Glomerular endothelial cell (primary cell): ENCODE measurements at places on chromosomes 12 and 14. TPM values are rescaled to one million over a fixed set of nuclear protein-coding genes. Genes with fewer than 3 reads are reported as not detected.

- no peak for DNase-seq
Measured at GRCh38 chr12:52681526-52682380, 1.5 kb upstream of the KRT1 start.

- no peak for DNase-seq
Measured at GRCh38 chr12:102631274-102631673, 150.9 kb upstream of the IGF1 start.

- no peak for DNase-seq
Measured at GRCh38 chr12:1603269-1603993, 9.1 kb upstream of the FBXL14 start.

- DNase-seq = no peak
Measured at GRCh38 chr14:90168425-90169105, 87.8 kb upstream of the PSMC1 start.

- no peak for DNase-seq
Measured at GRCh38 chr12:104694711-104695110, 238.0 kb downstream of the CHST11 start.

DNA sequence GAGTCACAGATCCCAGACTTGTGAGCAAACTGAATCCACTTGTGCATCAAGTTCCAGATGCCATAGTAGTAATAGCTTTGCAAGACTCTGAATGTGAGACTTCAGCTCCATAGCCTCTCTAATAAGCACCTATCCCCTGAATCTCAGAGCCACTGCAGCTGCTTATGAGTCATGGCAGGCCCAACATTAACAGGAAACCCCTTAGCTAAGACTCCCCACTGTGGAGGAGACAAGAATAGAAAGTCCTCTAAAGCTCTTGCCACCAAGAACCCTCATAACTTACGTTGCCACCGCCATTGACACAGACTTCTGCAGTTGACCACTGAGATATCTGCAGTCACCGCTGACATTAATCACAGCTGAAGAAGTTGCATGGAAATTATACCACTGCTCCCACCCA lies 62.9 kb upstream of the PDE3A start:
- no peak for DNase-seq

DNA sequence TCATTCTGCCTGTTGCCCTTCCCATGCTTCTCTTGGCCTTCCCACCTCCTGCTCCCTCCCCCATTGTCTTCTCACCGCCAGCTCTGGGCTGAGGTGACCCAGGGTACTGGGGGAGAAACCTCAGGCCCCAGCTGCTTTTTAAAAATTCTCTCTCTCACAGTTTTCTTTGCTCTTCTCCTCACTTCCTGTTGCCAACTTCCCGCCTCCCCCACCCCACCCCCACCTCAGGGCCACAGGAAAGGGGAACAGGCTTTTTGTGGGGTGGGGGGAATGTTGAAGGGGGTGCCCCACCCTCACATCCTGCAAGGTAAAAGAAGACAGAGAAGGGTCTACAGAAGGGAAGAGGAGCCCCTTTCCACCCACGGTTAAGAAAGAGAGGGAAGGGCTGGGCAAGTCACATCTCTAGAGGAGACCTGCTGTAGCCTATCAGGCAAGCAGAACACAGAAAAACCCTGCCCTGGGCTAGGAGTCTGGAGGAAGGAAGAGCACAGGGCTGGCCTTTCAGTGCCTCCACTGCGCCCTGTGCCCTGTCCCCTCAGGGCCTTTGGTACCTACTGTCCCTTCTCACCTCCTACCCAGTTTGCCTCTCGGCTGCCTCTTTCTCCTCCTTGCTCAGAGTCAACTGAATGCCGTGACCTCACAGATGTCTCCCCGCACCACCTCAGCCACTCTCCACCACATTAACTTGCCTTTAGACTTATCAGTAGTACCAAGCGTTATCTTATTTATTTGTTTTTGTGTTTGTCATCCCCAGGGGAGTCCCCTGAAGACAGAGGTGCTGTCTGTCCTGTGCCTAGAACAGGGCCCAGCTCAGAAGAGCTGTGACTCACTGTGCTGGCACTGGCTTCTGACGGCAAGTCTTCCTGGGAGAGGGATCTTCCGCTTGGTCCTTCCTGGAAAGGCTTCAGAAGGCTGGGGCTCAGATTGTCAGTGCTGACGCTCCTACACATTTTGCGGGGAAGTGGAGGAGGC lies 1.7 kb downstream of the ARHGAP9 start:
- no peak for DNase-seq

GRCh38 chr14:82626156-82627066 lies 1092.8 kb upstream of the SEL1L start:
- DNase-seq = no peak

- DNase-seq = no peak
Measured at GRCh38 chr14:45096218-45096617, 12.3 kb downstream of the PRPF39 start.

DNA sequence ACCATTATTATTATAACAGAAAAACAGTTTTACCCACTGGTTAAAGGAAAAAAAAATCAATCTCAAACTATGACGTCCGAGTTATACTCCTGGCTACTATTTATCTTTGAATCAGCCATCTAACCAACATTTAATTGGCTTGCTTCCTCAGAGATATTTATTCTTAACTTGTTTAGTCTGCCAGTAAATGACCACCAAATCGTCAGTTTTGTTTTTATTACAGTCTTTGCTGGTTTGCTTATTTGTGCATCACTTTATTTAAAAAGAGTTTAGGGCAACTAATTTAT lies 71.2 kb downstream of the RASSF8 start:
- DNase-seq = no peak

DNA sequence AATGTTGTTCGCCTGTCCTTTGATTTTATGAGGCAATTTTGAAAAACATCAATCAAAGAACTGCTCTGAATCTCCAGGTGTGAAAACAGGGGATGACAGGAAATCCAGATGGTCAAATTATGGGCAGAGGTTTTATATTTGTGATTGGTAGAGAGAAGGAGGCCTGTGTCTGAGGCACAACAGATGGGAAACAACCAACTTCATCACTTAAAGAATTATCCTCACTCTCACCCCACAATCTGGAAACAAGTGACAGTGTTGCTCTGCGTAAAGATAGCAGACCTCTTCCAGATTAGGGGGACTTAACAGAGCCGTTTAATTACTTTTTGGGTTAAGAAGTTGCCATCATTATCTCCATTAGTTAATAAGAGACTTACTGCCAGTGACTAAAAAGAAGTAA lies 64.1 kb upstream of the EGLN3 start:
- DNase-seq = no peak

The CELA1 gene
- not detected in 2 replicates for total RNA-seq

The ARHGAP9 gene
- total RNA-seq = 0.18 and 0.24 TPM in 2 replicates

The TCL1B gene
- total RNA-seq = not detected in 2 replicates

The SLC5A8 gene
- not detected in 2 replicates for total RNA-seq

The FIGNL2 gene
- total RNA-seq = 0.41 and 0.73 TPM in 2 replicates

The CCDC197 gene
- not detected in 2 replicates for total RNA-seq
